NCI-H1930 (cell line): ENCODE measurements at places on chromosomes 4 and X.
A peak's percentile ranks its signal among the peaks of the same experiment; 100 is the strongest.

DNA sequence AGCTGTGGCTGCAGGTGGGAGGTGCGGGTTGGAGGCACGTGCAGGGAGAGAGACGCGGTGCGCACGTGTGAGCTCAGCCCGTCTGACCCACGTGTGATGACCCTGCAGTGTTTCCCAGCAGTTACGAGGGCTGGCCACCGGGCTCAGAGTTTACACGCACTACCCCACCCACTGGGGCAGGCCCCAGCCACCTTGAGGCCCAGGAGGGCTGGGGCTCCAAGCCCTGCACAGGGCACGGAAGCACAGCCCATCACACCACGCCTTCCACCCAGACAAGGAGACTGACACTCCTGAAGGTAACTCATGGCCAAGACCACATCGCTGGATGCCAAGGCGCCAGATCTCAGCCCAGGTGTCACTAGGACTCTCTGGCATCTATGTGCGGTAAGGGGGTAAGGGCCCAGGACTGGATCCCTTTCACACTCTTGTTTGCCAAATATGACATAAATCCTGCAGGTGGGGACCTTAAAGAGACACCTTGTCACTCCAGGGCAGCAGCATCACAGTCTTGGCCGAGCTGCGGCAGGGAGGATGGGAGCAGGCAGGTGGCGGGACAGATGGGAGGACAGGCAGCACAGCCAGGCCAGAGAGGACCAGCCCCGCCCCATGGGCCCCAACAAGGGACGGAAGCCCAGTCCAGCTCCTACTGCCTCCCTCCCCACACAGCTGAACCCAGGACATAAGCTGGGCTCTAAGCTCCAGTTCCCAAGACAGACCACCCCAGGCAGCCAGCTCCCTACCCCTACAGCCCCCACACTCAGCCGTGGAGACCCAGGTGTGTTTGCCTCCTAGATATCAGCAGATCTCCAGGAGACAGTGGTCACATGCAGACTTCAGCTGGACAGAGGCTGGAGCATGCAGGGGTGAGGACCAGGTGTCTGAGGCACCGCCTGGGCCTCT, 56.8 kb downstream of the ZFYVE28 start:
- no peak for DNase-seq

GRCh38 chr4:40280586-40280985, 54.5 kb upstream of the CHRNA9 start:
- DNase-seq = no peak

DNA sequence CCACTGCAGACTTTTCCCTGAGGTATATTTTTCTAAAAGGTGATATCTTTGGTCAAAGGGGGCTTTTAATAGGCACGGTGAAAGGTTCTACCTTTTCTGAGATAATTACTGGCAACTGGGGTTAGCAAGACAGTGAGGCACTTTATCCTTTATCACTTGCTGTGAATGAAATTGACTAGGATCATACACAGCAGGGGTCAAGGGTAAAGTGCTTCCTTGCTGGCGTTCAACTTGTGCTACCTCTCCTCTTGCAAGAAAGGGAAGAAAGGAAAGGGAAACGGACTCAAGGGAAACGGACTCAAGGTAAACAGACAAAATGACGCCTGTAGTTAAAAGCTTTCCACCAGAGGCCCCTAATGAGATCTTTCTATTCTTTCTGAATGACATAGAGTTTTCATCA, 78.6 kb upstream of the RAPGEF2 start:
- DNase-seq = peak; percentile 25

DNA sequence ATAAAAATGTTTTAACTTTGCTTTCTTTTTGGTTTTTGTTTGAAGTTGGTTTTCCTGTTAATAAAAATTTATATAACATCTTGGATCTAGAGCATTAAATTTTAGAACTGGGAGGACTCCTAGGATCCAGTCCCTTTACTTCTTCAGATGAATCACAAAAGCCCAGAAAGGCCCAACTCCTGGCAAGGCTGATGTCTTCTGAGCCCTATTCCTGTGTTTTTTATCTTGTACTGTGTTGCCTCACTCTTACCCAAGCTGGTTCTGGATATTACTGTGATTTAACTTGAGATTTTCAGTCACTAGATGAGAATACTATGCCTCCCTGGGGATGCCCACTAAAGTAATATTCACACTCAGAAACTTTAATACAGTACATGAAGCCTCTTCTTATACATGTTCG, 127.1 kb upstream of the GALNT7 start:
- DNase-seq = no peak

GRCh38 chr4:61741327-61742096, 541.4 kb downstream of the ADGRL3 start:
- DNase-seq = no peak

- DNase-seq = no peak
Measured at GRCh38 chrX:9335251-9335650, 129.6 kb upstream of the TBL1X start.

GRCh38 chr4:105840426-105841174, 54.7 kb upstream of the NPNT start:
- no peak for DNase-seq

DNA sequence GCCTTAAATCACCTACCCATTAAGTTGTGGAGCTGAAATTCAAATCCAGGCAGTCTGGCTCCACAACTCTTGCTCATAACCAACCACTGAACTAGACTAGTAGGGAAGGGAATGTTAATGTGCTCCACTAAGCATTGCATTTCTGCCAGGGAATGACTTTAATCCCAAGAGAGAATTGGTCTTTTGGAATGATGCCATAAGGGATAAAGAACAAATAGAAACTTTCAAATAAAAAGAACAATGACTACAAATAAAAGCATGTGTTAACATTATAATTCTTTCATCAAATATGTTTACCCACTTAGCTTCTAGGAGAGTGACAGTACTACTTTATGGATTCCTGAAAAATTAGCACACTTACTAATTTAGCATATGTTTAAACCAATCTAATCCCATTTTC, 905.9 kb downstream of the CENPC start:
- DNase-seq = no peak

DNA sequence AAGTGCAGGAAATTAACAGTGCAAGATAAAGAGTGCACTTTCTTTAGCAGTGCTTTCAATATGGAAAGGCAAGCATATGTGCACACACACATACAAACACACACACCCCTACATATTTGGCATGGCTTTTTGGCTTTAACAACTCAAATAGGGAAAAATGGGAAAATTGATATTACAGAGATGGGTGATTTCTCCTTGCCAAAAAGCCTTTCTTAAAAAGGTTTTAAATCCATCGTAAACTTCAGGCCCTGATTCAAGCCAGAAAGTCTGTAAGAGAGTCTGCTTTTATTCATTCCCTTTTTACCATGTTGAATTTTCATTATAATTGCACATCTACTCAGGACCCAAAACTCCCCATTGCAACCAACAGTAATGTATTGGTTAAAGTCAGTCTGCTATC, 612.0 kb upstream of the ACTRT1 start:
- DNase-seq = no peak

- DNase-seq = no peak
Measured at GRCh38 chr4:147347217-147347616, 133.7 kb upstream of the EDNRA start.

- DNase-seq = no peak
Measured at GRCh38 chrX:47172549-47172948, 21.1 kb upstream of the UBA1 start.

GRCh38 chr4:81785338-81785737, 313.6 kb upstream of the RASGEF1B start:
- no peak for DNase-seq

DNA sequence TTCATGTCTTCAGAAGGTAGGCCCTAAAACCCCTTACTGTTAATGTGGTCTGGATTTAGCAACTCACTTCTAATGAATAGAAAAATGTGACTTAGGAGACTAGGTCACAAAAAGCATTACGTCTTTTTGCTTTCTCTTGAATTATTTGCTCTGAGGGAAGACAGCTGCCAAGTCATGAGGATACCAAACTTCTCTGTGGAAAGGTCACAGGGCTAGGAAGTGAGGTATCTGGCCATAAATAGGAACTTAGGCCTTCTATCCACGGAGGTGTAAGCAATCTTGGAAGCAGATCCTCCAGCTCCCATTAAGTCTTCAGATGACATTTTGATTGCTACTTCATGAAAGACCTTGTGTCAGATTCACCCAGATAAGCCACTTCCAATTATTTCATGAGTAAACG, 120.6 kb downstream of the JADE1 start:
- no peak for DNase-seq

GRCh38 chr4:121698236-121698671, 1.5 kb upstream of the ANXA5 start:
- DNase-seq = no peak

GRCh38 chr4:135694066-135694465, 1492.5 kb upstream of the PABPC4L start:
- no peak for DNase-seq

DNA sequence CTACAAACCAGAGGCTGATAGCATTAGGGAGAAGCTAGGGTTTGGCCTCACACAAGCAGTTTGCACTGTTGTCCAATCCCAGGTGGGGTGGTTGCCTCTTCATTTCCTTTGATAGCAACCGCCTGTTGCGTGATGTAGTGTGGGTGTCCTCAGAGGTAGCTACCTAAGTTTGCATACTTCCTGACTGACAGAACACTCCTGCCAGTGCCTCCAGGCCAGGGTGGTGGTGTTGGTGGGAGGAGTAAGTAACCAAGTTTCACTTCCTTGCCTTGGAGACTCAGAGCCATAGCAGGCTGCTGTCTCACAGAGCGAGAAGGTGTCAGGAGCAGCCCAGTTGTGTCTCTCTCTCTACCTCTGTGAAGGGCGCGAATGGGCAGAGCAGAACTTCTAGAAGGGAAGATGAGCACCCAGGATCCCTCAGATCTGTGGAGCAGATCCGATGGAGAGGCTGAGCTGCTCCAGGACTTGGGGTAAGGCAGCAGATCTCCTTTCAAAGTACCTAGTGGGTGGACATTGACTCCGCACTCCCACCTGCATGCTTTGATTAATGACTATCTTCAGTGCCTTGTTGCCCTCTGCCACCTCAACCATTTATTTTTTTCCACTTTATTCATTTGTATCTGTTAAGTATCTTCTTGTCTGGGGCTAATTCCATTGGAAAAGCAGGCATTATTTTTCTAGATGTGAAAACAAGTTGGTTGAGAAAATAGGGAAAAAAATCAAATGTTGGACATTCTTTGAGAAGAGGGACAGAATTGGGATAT, at the start of gene DAPP1:
Gene DAPP1 (plus strand): TSS at position 283 of the 764 bp plus-strand sequence. CDS start 87 bp downstream, at position 370.
- DNase-seq = no peak

DNA sequence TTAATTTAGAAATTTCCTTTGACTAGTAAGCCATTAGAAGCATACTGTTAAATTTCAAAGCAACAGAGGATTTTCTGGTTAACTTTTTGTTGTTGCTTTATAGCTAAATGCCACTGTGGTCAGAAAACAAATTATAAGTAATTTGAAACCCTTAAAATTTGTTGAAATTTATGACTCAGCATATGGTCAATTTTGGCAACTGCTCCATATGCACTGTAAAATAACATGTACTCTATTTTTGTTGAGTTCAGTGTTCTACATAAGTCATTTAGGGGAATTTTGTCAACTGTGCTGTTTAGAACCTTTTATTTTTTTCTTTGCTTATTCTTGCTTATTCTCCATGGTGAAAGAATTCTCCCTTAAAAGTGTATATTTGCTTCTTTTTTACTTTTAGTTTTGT, 28.6 kb downstream of the SCLT1 start:
- DNase-seq = no peak

GRCh38 chr4:146158036-146158745, 17.3 kb upstream of the LSM6 start:
- no peak for DNase-seq

DNA sequence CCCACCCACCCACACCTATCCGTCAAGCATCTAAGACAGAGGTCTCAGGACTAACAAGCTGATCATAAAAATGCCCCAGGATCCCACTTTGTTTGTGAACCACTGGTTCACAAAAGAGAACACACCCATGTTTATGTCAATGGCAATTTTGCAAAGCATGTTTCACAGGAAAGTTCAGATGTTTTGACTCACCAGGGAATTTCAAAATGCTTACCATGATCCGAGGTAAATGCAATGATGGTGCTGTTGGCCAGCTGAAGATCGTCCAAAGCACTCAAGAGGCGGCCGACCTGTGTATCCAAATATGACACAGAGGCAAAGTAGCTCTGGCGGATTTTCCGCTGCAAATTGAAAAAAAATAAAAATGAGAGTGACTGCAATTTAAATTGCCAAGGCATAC, 15.0 kb downstream of the IDS start:
- no peak for DNase-seq

- no peak for DNase-seq
Measured at GRCh38 chr4:89823416-89823815, 13.5 kb downstream of the SNCA start.

- DNase-seq = no peak
Measured at GRCh38 chr4:68369142-68369805, 19.4 kb upstream of the YTHDC1 start.

GRCh38 chrX:48021026-48021900, 14.5 kb downstream of the SPACA5 start:
- peak; percentile 82 for DNase-seq

GRCh38 chrX:119252716-119253115, 16.6 kb downstream of the PGRMC1 start:
- DNase-seq = no peak

GRCh38 chrX:39688219-39688575, 409.6 kb downstream of the BCOR start:
- DNase-seq = no peak

DNA sequence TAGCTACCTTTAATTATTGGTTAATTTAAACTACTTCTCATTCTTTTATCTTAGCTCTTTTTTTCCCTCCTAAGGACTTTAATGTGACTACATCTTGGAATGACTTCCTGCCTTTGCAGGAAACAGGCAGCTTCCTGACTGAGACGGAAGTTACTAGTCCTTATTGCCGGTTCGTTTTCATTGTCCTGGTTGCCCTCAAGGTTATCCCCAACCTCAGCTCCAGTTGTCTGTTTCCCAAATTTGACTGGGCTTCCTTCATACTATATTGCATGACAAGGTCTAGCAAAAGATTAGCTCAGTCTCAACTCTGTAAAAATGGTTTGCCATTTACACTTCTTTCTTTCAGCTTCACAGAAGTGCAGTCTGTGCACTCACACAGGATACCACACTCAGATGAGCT, 109.9 kb upstream of the DDX53 start:
- DNase-seq = no peak

DNA sequence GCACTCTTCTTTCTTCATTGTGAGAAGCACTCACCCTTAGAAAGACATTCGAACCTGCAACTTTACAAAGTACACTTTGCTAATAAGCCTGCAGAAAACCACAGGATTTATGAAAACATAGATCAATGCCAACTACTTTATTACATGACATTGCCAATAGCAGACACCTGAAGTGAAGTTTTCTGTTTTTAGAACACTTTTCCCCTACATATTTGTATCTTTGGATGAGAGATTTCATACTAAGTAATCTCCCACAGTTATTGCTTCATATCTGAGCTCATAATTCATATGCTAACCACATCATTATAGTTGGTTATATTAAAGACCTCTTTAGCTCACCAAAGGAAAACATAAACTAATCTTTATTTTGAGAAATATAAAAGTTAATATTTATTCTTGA, 276.5 kb upstream of the CTSO start:
- DNase-seq = no peak

DNA sequence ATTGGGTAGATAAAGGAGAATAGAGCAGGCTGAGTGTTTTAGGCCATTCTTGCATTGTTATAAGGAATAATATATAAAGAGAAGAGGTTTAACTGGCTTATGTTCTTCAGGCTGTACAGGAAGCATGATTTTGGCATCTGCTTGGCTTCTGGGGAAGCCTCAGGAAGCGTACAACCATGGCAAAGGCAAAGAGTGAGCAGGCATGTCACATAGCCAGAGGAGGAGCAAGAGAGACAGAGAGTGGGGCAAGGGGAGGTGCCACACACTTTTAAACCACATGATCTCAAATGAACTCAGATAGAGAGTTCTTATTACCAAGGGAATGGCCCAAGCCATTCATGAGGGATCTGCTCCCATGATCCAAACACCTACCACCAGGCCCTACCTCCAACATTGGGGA, 4.4 kb upstream of the METTL14 start:
- DNase-seq = no peak

GRCh38 chr4:180057891-180058671, 2185.1 kb upstream of the TENM3 start:
- no peak for DNase-seq
